ENCODE measurements at places on chromosomes 5 and 9. TPM values are rescaled to one million over a fixed set of nuclear protein-coding genes. Genes with fewer than 3 reads are reported as not detected.

Gene TLR4
- polyA plus RNA-seq: 2.3 TPM

Gene FOXD1
- polyA plus RNA-seq: not detected

Gene FIBCD1
- 2.0 TPM for polyA plus RNA-seq

Gene WHRN
- polyA plus RNA-seq: 0.59 TPM

Gene PLPPR1
- polyA plus RNA-seq: not detected

Gene C5orf52
- not detected for polyA plus RNA-seq

Gene LECT2
- polyA plus RNA-seq: not detected

Gene KCNV2
- not detected for polyA plus RNA-seq

Gene PCDHGC5
- 10.2 TPM for polyA plus RNA-seq

Gene FCN1
- polyA plus RNA-seq: 1.5 TPM

Gene MLLT3
- 5.4 TPM for polyA plus RNA-seq

Gene FNIP1
- polyA plus RNA-seq: 6.1 TPM

Gene CD180
- 0.15 TPM for polyA plus RNA-seq

Gene SLC36A2
- polyA plus RNA-seq: 0.04 TPM

Gene UGCG
- 15.7 TPM for polyA plus RNA-seq

Gene SLC46A2
- 0.06 TPM for polyA plus RNA-seq

Gene GABRA1
- not detected for polyA plus RNA-seq

Gene NR5A1
- polyA plus RNA-seq: 0.01 TPM

Gene SLC6A3
- polyA plus RNA-seq: 0.04 TPM

Gene TOR4A
- 11.5 TPM for polyA plus RNA-seq

Gene PCDHA3
- 0.03 TPM for polyA plus RNA-seq

Gene NIM1K
- polyA plus RNA-seq: 0.29 TPM

Gene DPYSL3
- 15.8 TPM for polyA plus RNA-seq

Gene CRHBP
- 0.38 TPM for polyA plus RNA-seq

Gene TAF11L14
- not detected for polyA plus RNA-seq

Gene TTLL11
- 4.7 TPM for polyA plus RNA-seq

Gene CDC37L1
- polyA plus RNA-seq: 13.4 TPM

Gene HTR1A
- polyA plus RNA-seq: not detected

Gene PCDHA4
- polyA plus RNA-seq: 0.01 TPM

Gene APBA1
- 0.67 TPM for polyA plus RNA-seq

Gene DRD1
- not detected for polyA plus RNA-seq

Gene FYB1
- 1.8 TPM for polyA plus RNA-seq

Gene NMUR2
- polyA plus RNA-seq: not detected

Gene PSAT1
- polyA plus RNA-seq: 4.0 TPM

Gene ZFP37
- 0.80 TPM for polyA plus RNA-seq

Gene NR2F1-AS1
- 0.41 TPM for polyA plus RNA-seq

All from heart right ventricle (tissue), 16 donors.